Right hindlimb (tissue), 1 donor: ENCODE measurements at places on chromosomes 7 and 10.

DNA sequence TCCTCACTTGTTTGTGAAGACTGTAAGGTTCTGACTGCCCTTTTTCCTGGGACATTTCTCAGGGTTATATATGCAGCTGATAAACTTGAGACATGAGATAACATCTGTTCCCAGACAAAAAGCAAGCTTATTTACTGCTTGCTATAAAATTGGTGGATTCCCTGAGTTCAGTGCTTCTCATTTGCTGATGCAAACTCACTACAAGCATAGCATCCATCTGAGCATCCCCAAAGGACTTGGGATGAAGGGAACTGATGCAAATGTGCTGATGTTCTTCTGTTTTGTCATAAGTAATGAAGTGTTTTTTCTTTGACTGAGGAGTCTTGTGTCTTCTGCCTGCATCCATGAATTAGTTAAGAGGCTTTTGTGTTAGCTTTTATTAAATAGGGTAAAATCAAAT is 183.2 kb downstream of the ADK start:
- no peak for DNase-seq

DNA sequence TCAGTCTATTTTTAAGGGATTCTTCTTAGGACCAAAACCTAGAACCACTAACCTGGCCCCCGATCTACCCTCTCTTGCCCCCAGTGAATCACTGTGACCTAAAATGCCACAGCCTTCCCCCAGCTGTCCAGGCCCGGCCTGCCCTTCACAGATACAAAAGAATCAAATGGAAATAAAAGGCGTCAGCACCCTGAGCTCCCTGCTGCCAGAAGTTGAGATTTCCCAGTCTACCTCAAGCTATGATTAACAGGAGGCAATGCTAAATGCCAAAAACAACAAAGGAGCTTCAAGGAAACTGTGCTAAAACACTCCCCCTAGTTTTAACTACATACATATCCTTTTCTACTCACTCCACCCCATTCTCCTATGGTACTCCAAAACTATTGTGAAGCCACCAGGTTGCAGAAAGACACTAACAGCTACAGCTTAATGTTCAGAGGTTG is 67.8 kb downstream of the GSAP start:
- no peak for DNase-seq

DNA sequence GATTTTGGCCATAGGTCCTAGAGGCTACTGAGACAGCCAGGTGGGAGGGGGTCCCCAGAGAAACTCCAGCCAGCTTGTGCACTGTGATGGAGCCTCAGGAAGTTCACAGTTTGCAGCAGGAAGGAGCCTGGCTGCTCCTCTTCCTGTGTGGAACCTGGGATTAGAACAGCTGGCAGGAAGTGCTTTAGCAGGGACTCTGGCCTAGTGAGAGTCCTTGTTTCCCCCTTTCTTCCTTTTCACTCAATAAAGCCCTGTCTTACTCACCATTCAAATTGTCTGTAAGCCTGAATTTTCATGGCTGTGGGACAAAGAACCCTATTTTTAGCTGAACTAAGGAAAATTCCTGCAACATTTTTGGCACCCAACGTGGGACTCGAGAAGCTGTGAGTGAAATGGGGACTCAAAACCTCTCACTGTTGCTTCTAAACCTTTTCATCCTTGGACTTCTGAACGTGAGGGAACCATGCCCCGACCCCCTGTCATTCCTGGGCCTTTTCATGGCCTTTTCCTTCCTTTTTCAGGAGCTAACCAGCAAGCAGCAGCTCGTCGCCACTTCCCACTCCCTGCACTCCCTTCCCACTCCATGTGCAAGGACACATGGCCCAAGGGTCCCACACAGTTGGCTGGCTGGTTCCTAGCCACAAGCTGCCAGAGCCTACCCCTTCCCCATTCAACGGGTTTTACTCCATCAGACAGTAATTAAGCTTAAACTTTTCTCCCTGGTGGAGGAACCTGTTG is 32.8 kb upstream of the SORCS3 start:
- DNase-seq: peak; percentile 25

GRCh38 chr7:121419201-121420148 is 23.4 kb upstream of the FAM3C start:
- no peak for DNase-seq

- DNase-seq: no peak
Measured at GRCh38 chr7:112510001-112510742, 29.4 kb downstream of the LSMEM1 start.

GRCh38 chr7:22230238-22230637 is 126.7 kb downstream of the RAPGEF5 start:
- DNase-seq: no peak

DNA sequence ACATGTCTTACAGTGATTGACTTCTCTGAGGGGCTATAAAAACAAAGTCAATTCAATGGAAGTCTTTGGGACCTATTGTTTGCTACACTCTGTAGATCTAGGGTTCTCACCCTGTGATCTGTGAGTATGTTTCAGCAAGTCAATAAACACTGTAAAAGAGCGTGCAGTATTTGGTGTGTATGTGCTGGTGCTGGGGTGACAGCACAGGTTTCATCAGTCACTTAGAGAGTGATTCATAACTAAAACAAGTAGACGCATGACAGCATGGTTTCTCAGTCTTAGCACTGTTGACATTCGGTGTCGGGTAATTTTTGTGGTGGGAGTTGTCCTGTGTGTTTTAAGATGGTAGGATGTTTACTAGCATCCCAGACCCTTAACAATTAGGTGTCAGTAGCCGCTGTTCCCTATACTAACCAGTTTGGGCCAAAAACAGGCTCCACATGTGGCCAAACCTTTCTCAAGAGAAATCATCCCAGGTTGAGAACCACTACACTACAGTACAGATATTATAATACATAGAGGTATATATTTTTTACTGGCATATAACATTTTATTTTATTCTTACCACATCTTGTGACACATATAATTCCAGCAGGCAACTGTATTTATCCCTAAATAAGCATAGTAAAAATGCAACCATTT is 411.8 kb downstream of the ARL4A start:
- no peak for DNase-seq

DNA sequence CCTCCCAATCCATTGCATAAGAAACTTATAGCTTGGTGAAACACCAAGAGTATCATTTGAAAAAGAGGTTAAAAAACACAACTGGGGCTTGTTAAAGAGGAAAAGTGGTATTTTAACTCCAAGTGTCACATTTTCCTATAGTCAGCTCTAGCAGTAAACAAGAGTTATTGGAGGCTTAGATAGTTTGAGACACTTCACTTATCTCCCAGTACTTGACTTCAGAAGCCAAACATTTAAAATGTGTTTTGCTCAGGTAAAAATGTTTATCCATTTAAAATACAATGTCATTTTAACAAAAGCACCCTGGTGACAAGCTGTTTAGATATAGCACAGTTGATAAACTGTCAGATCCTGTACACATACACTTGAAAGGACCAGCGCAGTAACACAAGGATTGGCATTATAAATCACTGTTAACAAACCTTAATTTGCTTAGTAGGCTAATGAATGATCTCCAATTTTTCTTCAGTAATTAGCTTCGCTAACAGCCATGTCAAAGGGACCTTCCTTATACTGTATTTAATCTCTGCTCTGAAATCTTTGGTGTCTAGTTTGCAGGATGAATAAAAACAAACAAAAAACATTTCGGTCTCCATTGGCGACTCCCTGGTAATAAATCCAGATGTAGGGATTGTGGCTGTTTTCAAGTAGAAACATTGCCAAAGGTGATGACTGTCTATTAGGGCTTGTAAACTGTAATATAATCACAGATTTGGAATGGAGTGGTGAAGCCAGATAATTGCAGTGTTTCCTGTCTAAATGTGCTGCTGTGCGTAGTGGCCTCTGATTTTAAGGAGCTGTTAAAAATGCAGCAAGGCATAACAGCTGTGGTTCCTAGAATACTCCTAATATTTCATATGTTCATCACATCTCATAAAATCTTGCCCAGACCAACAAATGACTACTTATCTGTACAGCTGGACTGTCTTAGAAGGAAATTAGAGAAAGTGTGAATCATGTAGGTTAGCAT is 545.1 kb downstream of the AUTS2 start:
- DNase-seq: peak; percentile 56

- no peak for DNase-seq
Measured at GRCh38 chr10:94225589-94225988, 137.2 kb downstream of the NOC3L start.

DNA sequence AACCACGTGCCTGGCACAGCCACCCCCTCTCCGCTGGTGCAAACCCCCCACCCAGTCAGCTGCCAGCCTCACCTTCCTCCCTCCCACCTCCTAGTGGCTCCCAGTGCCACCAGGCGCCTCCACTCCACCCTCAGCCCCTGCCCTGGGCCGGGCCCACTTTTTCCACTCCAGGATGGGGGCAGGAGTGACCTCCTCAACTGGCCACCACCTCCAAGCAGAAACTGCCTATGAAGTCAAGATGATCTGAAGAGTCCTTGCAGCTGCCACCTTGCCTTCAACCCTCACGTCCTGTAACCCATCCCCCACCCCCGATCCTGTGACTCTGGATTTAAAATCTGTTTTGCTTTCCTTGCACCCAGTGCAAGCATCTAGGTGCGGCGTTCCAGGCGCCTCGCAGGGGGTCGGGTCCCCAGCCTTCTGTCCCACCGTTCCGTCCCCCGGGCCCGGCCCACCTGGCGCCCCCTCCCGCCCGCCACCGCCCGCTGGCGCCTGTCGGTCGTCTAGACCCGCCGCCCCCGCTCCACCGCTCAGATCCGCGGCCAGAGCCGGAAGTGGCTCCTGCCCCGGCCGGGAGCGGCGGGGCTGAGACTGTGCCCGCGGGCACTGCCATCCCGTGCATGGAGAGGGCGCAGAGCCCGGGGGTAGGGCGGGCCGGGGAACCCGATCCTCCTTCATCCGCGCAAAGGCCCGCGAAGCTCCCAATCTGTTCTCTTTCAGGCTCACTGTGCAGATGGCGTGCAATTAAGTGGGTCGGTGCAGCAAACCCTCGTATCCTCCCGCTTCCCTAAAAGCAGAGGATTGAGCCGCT is 51.2 kb upstream of the GTF2I start:
- no peak for DNase-seq

DNA sequence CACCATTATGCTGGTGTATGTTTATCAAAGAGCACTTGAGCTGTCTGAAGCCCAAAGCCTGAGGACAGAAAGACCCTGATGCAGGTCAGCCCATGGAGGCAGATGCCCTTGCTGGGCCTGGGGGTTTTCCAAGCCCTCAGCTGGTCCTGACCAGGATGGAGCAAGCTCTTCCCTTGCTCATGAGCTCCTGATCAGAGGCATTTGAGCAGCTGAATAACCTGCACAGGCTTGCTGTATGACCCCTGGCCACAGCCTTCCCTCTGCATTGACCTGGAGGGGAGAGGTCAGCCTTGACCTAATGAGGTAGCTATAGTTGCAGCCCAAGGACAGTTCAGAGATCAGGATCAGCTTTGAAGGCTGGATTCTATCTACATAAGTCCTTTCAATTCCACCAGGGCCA is 13.0 kb downstream of the AQP1 start:
- DNase-seq: no peak

GRCh38 chr7:77655836-77656455 is 40.3 kb upstream of the RSBN1L start:
- DNase-seq: no peak

- DNase-seq: no peak
Measured at GRCh38 chr10:4945766-4946717, 17.2 kb upstream of the AKR1C1 start.

GRCh38 chr10:29628311-29628710 is 6.5 kb downstream of the SVIL start:
- DNase-seq: no peak

DNA sequence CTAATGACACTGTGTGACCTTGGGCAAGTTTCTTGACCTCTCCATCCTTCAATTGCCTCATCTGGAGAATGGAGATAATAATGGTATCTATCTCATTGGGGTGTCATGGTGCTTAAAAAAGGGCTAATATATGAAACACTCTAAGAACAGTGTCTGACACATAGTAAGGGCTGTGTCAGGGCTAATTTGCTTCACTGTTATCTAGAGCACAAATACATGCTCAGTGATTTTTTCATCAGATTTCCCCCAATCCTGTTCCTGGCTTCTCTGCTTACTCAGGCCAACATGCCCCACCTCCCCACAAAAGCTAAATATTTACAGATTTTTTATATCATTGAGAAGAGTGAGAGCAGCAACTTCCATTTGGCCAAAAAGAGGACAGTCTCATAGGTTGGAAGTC is 20.6 kb downstream of the WIPF3 start:
- DNase-seq: no peak

GRCh38 chr10:114431414-114432135 is 27.3 kb upstream of the AFAP1L2 start:
- DNase-seq: no peak

- DNase-seq: no peak
Measured at GRCh38 chr7:31549611-31550010, 35.7 kb downstream of the ITPRID1 start.

DNA sequence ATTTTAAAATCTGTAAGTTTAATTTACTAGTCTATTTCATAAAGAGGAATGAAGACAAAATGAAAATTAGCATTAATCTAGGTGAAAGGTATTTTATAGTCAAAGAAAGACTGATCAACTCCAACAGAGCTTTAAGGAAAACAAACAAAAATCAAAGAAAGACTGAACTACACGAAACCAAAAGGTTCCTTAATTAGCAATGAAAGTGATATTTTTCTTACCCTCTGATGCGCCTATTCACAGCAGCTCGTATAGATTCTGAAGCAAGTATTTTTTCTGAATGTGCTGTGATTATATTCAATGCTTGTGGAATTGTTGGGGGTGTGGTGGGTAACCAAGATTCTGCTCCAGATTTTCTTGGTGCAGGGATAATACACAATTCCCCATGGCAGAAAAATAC is 11.8 kb downstream of the ECD start:
- DNase-seq: no peak

DNA sequence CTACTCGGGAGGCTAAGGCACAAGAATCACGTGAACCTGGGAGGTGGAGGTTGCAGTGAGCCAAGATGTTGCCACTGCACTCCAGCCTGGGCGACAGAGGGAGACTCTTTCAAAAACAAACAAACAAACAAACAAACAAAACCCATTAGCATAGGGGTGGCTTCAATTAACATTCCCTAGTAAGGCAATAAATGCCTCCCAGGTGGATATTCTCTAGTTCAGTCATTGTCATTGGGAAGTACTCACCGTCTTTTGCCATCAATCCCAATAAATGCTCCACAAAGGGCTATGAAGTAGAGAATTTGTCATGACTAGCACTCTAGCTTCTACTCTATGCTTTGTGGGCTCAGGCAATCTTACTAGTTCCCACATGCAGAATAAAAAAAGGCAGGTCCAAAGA is 11.7 kb upstream of the TMEM254 start:
- DNase-seq: no peak

DNA sequence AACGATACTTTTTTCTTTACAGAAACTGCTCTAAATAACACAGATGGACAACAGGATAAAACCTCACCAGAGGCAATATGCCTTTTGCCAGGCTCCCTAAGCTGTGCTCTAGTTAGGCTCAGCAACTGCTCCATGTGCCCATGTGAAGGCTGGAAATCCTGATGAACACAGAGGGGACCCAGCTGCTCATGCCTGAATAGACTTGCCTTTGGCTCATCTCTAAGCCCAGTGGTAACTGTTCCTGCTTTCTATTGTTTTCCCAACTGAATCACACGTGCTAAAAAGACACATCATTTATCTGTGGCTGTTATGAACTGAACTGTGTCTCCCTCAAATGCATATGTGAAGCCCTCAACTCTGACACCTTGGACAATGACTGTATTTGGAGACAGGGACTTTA is 110.4 kb downstream of the RNF216 start:
- DNase-seq: no peak
